ENCODE measurements at places on chromosomes 13 and 19.

- DNase-seq: peak; percentile 50
Measured at GRCh38 chr19:14459703-14460102, 15.5 kb downstream of the PTGER1 start.

- peak; percentile 73 for DNase-seq
Measured at GRCh38 chr19:7705387-7706187, 3.7 kb upstream of the FCER2 start.

- peak; percentile 99 for DNase-seq
Measured at GRCh38 chr19:12791345-12792050, at the start of gene JUNB. JUNB (plus strand) TSS chr19:12791486; CDS start chr19:12791772, 286 bp downstream.

- peak; percentile 0 for DNase-seq
Measured at GRCh38 chr13:44088991-44089413, 209.3 kb downstream of the LACC1 start.

DNA sequence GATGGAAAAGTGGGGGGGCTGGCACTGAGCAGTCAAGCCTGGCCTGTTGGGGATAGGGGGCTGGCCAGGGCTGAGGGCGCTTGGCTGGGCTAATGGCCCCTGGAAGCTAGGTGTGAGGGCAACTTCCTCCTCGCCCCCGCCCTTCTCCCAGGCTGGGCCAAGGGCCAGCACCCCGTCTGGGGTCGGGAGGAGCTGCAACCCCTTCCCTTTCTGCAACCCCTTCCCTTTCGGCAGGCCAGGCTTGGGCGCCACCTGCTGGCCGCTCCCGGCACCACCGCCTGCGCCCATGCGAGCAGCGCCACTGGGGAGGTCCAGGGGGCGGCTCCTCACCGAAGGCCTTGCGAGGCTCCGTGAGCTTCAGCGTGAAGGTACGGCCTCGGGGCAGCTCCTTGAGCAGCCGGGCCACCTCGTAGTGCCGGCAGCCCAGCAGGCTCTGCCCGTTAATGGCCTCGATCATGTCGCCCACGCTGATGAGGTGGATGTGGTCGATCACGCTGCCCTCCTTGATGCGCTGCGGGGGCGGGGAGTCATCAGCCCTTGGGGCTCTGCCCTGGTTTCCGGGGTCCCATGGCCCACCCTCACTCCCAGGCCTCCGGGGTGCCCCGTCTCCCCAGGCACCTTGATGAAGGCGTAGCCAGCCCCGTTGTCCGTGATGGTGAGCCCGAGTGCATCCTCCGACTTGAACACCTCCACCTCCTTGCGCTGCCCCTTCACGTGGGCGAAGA is 5.0 kb upstream of the PTGER1 start:
- peak; percentile 65 for DNase-seq

DNA sequence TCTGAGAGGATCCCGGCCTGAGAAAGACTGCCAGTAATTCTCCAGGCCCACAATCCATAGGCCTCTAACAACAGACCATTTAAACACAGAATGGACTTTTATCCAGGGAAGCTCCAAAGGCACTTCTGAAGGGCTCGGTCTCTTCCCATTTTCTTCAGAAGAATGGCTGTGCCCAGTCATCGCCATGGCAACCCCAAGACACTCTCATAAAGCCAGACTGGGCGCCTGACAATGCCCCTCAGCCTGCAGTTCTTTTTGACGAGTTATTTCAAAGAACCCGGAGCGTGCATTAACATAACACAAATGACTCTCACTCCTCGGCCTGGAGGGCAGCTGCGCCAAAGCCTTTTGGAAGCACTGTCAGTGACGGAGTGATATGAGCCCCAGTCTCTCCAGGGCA is 61.0 kb downstream of the RASA3 start:
- no peak for DNase-seq

GRCh38 chr13:37561031-37561430 is 37.5 kb downstream of the POSTN start:
- no peak for DNase-seq
